Peyer's patch (tissue), 4 donors: ENCODE measurements at places on chromosomes 11 and 22.
A peak's percentile ranks its signal among the peaks of the same experiment; 100 is the strongest.

DNA sequence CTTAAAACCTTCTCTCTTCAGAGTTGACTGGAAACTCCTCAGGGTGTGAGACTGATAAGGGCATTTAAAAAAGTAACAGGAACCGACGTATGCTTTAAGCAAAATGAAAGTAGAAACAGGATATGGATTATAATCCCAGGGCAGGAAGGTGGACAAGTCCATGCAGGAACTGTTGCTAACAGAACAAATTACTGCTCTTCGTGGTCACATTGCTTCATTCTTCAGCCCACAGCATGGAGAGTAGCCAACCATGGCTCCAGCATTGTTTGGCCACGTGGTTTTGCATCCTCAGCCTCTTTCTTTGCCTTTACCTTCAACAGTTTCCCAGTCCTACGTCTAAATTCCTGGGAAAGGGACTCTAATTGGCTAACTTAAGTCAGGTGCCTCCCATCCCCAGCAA lies 563.1 kb upstream of the ISX start:
- H3K36me3 ChIP-seq, result no peaks in the 10 kb centered on the region
- no peak overlapping the region for H3K4me3 ChIP-seq
- no peak overlapping the region for H3K27ac ChIP-seq

GRCh38 chr11:117627259-117627658 lies 169.8 kb downstream of the DSCAML1 start:
- no peak overlapping the region for H3K4me3 ChIP-seq
- no peak overlapping the region for H3K27ac ChIP-seq
- H3K36me3 ChIP-seq, result no peaks in the 10 kb centered on the region
- no peak for DNase-seq

DNA sequence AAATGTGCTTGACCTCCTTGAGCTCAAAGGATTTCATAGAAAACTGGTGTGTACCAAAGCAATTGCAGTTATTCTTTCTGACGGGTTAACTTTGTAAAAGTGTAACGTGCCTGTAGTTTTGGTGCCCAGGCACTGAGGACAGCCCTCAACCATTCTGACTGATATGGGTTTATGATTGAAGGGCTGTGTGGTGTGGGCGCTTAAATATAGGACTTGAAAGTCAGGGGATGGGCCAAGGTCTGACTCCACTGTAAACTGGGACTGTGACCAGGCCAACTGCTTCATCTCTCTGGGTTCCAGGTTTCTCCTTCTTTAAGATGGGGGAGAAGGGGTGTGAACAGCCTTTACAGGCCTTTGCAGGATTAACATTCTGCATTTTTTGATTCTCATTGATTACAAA lies 191.1 kb upstream of the ARHGAP20 start:
- no peak overlapping the region for H3K4me3 ChIP-seq
- H3K27me3 ChIP-seq, result no peaks in the 10 kb centered on the region
- H3K27ac ChIP-seq, result no peak overlapping the region
- no peak for DNase-seq
- no peaks in the 10 kb centered on the region for H3K36me3 ChIP-seq
- no peaks in the 10 kb centered on the region for H3K4me1 ChIP-seq

- no peak for DNase-seq
- H3K27ac ChIP-seq, result no peak overlapping the region
- no peaks in the 10 kb centered on the region for H3K4me1 ChIP-seq
- no peaks in the 10 kb centered on the region for H3K27me3 ChIP-seq
Measured at GRCh38 chr22:44201665-44202064, 20.9 kb downstream of the PARVG start.

GRCh38 chr11:33948494-33948893 lies 56.6 kb upstream of the LMO2 start:
- no peak for DNase-seq
- no peaks in the 10 kb centered on the region for H3K36me3 ChIP-seq
- H3K27ac ChIP-seq, result no peak overlapping the region
- H3K4me1 ChIP-seq, result no peaks in the 10 kb centered on the region
- H3K4me3 ChIP-seq, result no peak overlapping the region
- no peaks in the 10 kb centered on the region for H3K27me3 ChIP-seq

GRCh38 chr11:27255447-27255828 lies 107.6 kb downstream of the CCDC34 start:
- DNase-seq, result no peak
- H3K4me3 ChIP-seq, result no peak overlapping the region
- H3K4me1 ChIP-seq, result no peaks in the 10 kb centered on the region
- no peaks in the 10 kb centered on the region for H3K27me3 ChIP-seq
- H3K27ac ChIP-seq, result no peak overlapping the region

DNA sequence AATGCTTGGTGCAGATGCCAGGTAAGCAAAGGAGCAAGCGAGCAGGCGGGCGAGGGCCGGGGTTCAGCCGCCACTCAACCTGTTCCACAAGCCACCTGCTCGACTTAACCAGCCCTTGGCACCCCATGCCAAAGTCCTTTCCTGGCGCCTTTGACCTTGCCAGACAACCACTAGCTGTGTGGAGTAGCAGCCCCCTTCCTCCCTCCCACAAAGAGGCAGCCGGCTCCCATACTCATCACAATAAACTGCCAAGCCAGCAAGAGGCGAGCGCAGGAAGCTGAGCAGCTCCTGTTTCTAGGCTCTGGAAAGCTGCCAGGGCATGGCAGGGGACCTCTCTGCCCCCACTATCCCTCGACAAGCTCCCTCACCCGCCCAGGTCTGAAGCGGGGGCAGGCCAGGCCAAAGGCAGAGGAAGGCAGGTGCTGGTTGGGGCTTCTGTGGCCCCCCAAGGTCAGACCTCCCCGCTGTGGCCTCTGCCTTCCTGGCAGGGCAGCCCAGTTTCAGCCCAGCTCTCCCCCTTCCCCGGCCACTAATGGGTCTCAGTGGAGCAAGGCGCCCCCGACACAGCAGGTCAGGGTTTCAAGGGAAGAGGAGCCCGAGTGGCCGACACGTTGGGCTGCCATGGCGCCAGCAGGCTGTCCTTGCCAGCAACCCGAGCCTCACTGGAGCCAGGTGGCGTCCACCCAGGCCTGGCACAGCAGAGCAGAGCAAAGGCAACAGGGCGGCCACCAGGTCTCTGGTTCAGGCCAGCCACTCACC lies 15.3 kb downstream of the MACROD1 start:
- no peaks in the 10 kb centered on the region for H3K36me3 ChIP-seq
- no peak for DNase-seq
- H3K4me3 ChIP-seq, result no peak overlapping the region
- H3K27me3 ChIP-seq, result no peaks in the 10 kb centered on the region

DNA sequence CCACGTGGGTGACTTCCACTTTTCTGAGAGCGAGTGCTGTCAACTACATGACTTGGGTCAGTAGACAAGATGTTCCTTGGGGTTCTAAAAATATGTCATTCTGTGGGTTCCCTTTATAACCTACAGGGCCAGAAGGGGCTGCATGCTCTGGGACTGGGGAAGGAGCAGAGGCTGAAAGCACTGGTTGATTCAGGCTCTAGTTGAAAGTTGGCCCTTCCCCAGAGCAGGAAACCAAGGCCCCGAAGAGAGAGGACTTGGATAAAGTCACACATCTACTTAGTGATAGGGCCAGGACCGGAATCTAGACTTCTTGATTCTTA lies 9.9 kb downstream of the ADAMTS15 start:
- H3K4me1 ChIP-seq, result peaks cover 13% of the 10 kb centered on the region
- H3K27me3 ChIP-seq, result no peaks in the 10 kb centered on the region
- DNase-seq, result no peak
- no peak overlapping the region for H3K27ac ChIP-seq

- DNase-seq, result no peak
- no peaks in the 10 kb centered on the region for H3K27me3 ChIP-seq
- no peak overlapping the region for H3K27ac ChIP-seq
- no peak overlapping the region for H3K4me3 ChIP-seq
- no peaks in the 10 kb centered on the region for H3K4me1 ChIP-seq
- H3K36me3 ChIP-seq, result no peaks in the 10 kb centered on the region
Measured at GRCh38 chr22:17176715-17177114, 17.6 kb upstream of the HDHD5 start.

DNA sequence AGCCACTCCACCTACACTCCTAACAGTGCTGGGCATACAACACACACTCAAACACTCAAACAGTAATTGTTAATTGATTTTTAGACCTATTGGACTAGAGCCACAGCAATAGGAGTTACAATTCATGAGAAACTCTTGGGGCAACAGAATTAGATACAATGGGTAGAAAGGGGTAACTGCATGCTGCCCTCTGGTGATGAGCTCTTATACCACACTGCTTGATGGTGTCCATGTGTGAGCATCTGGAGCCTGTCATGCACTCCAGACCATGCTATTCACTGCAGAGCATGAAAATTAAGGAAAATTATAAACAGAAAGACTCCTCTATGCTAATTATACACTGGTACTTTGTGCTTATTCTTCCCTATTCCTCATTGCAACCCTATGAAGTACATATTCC lies 975.5 kb upstream of the CCDC90B start:
- H3K27me3 ChIP-seq, result no peaks in the 10 kb centered on the region
- H3K36me3 ChIP-seq, result no peaks in the 10 kb centered on the region
- no peak overlapping the region for H3K4me3 ChIP-seq
- H3K27ac ChIP-seq, result no peak overlapping the region
- no peaks in the 10 kb centered on the region for H3K4me1 ChIP-seq

DNA sequence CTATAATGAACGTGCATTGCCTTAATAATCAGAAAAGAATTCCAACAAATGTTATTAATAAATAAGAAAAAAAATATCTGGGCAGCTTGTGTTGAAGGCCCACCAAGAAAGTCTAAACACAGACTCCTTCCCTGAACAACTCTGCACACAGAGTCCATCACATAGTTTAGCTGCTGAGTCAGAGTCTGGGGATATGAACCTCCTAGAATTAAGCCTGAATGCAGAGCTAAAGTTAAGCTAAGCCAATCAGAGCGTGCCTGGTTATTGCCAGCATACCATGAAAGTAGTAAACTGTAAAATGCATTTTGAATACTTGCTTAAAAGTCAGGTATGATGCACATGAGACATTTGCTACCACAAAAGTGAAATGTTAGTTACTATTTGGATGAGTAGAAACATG lies 25.6 kb upstream of the TENM4 start:
- H3K36me3 ChIP-seq, result no peaks in the 10 kb centered on the region
- no peak overlapping the region for H3K4me3 ChIP-seq

DNA sequence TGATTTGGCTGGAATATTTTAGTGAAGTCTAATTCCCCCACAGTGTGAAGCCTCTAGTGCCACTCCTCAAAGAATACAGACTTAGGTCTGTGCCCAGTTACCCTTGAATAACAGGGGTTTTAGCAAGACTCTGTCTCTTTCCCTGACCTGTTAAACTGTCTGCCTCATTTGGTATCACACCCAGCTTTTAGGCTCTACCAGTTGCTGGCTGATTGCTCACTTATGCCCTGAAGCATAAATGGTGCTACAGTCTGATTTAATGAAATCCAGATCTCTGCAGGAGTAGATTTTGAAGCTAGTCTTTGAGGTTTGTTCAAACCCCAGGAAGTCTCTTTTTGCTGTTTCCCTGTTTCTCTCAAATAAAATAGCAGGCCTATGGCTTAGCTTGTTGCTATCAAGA lies 45.2 kb upstream of the LIPT2 start:
- H3K27ac ChIP-seq, result no peak overlapping the region
- H3K4me1 ChIP-seq, result no peaks in the 10 kb centered on the region
- H3K27me3 ChIP-seq, result no peaks in the 10 kb centered on the region
- no peak for DNase-seq
- no peaks in the 10 kb centered on the region for H3K36me3 ChIP-seq
- no peak overlapping the region for H3K4me3 ChIP-seq

DNA sequence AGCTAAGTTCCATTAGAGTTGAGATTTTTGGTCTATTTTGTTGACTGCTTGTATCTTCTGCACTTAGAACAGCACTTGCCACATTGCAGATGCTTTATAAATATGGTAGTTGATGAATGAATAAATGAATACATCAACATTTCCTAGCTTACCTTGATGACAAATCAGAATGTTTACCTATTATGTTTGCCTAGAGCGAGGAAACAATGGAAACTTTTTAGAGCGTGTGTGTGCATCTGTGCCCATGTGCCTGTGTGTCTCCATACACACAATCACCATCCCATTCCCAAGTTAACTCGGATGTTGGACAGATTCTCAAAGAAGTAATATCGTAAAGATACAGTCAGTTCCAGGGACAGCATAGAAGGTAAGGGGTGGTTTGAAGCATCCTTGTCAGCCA lies 139.1 kb downstream of the DBX1 start:
- H3K36me3 ChIP-seq, result no peaks in the 10 kb centered on the region
- H3K27me3 ChIP-seq, result no peaks in the 10 kb centered on the region
- H3K4me1 ChIP-seq, result no peaks in the 10 kb centered on the region
- H3K4me3 ChIP-seq, result no peak overlapping the region
- DNase-seq, result no peak
- no peak overlapping the region for H3K27ac ChIP-seq

DNA sequence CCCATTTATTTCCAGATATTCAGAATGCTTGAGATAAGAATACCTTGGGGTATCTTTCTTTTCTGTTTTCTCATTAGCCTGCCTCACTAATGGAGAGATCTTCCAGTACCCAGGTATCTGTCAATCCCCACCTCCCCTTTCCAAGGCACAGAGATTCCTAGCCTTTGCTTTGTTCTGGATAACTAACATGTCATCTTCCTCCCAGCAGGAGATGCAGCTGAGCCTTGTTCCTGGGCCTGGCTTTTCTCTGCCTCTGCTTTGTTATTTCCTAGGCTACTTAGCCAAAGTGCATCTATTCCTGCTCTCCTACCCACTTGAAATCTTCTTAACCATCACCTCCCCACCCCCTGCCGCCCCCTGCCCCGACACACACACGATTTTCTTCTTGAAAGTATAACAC lies 297.1 kb downstream of the NELL1 start:
- no peaks in the 10 kb centered on the region for H3K36me3 ChIP-seq
- no peak overlapping the region for H3K27ac ChIP-seq
- H3K27me3 ChIP-seq, result no peaks in the 10 kb centered on the region

DNA sequence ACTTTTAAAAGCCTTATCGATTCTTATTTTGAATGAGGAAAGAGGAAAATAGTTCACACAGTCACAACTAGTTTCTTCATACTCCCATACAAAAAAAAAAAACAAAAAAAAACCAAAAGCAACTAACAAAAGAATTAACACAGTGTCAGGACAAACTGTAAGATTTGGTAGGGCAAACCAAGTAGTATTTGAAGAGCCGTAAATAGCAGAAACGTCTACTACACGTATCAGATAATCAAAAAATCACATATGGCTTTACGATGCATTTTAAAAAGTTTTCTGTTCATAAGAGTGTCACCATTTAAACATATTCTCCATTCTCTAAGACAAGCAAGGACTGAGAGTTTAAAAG lies 2.3 kb downstream of the PICALM start:
- no peaks in the 10 kb centered on the region for H3K36me3 ChIP-seq
- peak overlapping the region; percentile 89 for H3K4me3 ChIP-seq
- no peak for DNase-seq
- no peaks in the 10 kb centered on the region for H3K4me1 ChIP-seq
